ENCODE measurements at places on chromosomes 1 and 21.

DNA sequence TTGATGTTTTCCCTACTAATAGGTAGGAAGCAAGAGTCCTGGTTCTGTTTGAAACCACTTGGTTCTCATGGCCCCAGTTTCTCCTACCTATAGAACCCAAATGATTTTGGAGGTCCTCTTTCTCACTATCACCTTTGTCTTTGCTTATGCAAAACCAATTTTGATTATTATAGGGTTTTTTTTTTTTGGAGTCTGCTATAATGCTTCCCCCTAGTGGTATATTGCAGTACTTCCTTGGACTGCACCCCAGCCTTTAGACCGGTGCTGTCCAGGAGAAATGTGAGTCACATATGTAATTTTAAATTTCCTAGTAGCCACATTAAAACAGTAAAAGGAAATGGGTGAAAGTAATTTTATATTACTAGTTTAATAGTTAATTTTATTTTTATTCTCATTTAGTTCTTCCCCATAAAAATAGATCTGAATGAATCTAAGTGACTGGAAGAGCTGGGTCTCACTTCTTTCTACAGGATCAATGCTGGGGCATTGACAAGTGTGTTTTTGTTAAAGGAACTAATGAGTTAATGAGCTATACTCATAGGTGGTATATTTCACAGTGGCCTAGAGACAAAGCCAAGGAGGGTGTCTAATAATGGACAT, 10.6 kb downstream of the FCMR start:
- peak; percentile 61 for DNase-seq

DNA sequence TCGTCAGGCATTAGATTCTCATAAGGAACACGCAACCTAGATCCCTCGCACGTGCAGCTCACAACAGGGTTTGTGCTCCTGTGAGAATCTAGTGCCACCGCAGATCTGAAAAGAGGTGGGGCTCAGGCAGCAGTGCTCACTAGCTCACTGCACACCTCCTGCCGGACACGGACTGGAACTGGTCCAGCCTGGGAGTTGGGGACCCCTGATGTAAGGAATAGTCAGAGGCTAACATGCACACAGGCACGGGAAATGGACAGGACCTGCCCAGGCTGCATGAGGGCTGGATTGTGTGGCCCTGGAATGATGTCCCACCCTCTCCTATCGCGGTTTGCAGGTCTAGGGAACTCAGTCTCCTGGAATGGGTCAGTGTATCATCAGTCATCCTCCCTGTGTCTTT, 23.2 kb upstream of the MX1 start:
- DNase-seq: no peak

DNA sequence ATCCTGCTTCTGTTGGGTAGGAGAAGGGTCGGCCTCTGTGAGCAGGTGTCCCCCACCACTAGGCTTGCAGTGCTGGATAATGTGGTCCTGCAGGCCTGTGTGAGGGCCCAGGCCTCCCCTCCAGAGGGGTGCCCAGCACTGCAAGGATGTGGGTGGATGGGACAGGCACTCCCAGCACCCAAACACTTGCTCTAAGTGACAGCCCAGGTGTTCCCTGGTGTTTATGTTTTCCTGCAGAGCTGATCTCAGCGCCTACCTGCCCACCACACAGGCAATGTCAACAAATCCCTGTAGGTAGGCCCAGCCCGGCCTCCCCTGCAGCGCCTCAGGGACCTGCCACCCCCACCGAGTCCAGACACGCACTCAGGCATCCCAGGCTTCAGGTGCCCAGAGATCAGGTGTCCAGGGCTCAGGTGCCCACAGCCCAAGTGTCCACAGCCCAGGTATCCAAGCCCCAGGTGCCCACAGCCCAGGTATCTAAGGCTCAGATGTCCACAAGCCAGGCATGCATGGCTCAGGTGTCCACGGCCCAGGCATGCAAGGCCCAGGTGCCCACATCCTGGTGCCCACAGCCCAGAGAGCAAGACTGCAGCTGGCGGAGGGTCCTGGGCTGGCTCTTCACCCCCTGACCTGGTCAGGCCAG, 59.2 kb downstream of the WNT9A start:
- DNase-seq: no peak

DNA sequence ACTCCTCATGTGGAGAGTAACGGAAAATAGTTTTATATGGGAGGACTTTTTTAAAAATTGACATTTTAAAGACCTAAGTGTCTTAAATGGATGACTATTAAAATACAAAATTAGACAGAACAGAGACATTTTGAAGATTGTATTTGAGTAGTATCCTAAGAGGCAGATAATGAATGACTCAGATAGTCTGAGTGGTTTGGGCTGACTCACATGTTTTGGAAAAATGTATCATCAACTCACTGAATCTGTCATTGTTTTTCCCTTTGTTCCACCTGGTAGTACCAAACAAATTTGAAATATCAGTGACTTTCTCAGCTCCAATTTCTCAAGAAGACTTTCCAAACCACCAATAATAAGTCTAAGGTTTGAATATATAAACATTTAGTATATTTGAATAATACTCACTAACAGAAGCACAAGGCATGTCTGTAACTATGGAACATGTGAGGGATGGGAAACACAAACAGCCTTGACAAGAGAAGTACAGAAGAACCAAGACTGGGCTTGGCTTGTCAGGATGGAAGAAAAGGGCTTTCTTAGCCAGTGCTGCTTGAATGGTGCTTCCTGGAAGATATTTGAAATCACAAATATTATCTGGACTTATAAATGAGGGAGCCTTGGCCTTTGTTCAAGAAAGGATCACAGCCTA, 90.6 kb downstream of the SGIP1 start:
- peak; percentile 63 for DNase-seq
